ENCODE measurements at places on chromosomes 3 and 15. TPM values are rescaled to one million over a fixed set of nuclear protein-coding genes. Genes with fewer than 3 reads are reported as not detected.

Gene GASK1A
- 0.18 TPM for total RNA-seq

DNA sequence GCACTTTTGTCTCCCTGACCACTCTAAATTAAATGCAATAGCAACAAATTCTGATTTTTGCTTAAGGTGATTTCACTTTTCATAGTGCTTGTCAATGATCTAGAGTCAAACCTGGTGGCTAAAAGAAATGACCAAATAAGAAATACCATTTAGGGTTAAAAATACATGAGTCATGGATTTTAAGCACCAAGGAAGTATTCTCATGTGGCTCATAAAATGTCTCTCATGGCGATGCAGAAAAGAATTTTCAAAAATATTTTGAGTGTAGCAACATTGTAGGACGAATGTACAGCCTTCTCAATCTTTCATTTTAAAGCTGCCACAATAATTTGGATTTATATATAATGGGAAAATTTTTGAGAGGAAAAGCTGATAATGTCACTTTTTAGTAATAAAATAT is 193.6 kb downstream of the EPHA3 start:
- no peak for DNase-seq

DNA sequence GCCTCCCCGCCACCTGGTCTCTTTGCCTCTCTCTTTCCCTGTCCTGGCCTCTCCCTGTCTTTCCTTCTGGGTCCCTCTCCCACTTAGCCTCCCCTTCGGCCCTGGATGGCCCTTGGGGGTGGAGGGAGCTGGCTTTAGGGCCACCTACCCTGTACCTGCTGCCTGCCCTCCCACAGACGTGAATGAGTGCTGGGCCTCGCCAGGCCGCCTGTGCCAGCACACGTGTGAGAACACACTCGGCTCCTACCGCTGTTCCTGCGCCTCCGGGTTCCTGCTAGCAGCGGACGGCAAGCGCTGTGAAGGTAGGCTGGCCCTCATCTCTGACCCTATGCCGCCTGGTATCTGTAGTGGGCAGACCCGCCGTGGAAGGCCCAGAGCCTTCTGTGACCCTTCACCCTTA is 80.7 kb downstream of the FBLN2 start:
- DNase-seq, result no peak

DNA sequence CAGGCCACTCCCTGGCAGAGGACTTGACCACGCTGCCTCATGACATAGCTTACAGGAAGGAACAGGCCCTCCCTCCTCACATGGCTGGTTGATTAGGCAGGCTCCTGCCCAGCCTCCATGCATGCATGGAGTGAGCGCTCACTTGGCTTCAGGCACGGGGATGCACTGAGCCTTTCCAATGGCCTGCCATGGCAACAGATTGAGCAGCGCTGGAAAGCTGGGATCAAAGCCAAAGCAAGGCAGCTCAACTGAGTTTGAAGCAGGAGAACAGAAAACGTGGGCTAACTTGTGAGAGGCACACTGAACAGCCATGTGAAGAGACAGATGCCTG is 5.9 kb upstream of the GRAMD2A start:
- DNase-seq, result no peak

- no peak for DNase-seq
These were observed 612.9 kb downstream of the ROBO1 start for GRCh38 chr3:79154865-79155264.

- no peak for DNase-seq
These were observed 28.5 kb downstream of the COMMD2 start for GRCh38 chr3:149723781-149724180.

Measured in GM12878 (cell line).